ENCODE measurements at places on chromosomes 2 and 18.

DNA sequence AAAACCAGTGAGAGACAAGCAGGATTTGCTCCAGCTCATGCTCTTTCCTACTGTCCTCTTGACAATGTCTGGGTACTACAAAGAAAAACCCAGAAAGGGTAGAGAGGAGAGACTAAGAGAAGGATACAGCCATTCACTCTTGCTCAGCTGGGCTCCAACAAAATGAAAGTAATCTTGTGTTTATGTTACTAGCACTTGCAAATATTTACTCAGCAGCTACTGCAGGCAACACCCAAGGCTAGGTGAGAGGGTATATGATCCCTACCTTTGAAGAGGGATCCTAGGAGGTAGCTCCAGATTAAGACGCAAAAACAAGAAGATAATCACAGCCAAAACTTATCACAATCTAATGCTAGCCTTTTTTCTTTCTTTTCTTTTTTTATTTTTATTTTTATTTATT is 329.6 kb upstream of the ACVR2A start:
- DNase-seq: no peak

DNA sequence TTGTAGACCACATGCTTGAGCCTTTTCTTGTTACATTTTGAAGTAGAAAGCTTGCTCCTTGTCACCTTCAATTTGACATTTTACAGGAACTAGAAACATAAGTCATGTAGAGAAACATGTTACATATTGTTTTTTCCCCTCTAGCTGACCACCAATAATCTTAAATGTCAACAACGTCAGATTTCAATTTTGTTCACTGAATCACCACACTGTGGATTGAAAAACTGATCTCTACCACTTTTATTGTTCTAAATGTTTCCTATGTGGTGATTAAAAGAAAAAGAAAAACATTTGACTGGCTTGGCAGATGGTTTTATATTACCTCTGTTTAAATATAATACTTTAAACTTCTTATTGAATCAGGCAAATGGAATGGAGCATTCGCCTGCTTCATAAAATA is 87.7 kb downstream of the DSEL start:
- peak; percentile 34 for DNase-seq

DNA sequence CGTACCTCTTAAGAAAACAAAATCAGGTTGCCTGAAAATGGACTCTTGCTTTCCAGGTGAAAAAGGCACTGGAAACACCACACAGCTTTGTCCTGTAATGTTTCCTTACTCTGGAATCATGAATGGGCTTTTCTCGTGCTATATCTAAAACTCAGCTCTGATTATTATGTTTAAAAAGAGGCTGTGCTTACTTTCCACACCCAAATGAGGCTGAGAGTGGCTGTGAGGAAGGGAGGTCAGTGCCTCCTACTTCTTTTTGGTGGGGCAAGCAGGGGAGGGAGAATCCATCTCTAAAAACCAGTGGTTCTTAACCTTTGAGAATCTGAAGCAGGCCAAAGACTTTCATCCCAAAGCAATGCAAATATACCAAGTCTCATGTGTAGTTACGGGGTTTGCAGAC is 148.6 kb downstream of the FAM210A start:
- DNase-seq: no peak

- DNase-seq: no peak
Observed at GRCh38 chr2:27033253-27033852, 588 bp downstream of the TMEM214 start.

DNA sequence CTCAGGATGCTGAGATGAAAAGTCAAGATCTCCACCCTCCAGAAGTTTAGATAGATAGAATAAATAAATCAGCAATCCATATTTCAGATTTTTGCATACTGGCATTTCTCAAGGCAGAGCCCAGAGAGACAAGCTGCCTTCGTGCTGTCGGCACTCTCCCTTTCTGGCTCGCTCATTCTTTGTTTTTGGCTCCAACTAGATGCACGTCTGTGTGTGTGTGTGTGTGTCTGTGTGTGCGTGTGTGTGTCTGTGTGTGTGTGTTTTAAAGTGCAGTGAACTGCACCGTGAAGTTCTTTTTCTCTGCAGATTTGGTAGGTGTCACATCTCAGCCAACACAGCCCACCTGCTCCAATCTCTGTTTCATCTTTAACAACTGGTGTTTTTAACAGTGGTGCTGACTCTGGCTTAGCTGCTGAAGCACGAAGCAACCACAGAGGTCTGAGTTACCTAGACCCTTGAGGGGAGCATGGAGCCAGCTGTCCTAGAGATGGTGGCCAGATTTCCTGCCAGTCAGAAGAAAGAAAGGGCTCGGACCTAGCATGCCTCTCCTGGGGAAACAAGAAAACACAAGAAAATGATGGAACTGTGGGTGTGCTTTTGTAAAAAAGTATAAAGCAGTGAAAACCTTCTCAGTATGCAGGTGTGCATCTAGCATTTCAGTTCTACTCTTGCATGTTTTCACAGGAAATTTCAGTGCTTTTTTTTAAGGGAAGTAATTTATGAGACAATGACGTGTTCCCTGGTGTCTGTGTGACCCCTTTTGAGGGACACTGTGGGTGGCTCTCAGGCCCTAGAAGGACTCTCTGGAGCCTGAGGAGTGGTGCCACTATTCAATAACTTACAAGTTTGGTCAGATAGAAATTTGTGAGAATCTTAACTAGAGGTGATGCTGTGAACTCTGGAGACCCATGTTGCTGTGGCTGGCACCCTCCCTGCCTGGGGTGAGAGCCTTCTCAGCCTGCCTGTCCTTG is 364.3 kb downstream of the RNF144A start:
- DNase-seq: no peak

Measured in AG04449 (cell line).